ENCODE measurements at places on chromosomes 11 and 22. TPM values are rescaled to one million over a fixed set of nuclear protein-coding genes. Genes with fewer than 3 reads are reported as not detected.

SCN4B gene
- total RNA-seq = 0.13 TPM

PRR14L gene
- total RNA-seq = 47.5 TPM

MYEOV gene
- total RNA-seq = 14.4 TPM

LRRC55 gene
- not detected for total RNA-seq

IFITM10 gene
- 0.62 TPM for total RNA-seq

NPTXR gene
- total RNA-seq = 0.95 TPM

SESN3 gene
- 6.9 TPM for total RNA-seq

PRRG4 gene
- total RNA-seq = not detected

HOATZ gene
- total RNA-seq = not detected

LIF gene
- total RNA-seq = 0.35 TPM

SPI1 gene
- not detected for total RNA-seq

OR4A16 gene
- not detected for total RNA-seq

GLYATL2 gene
- total RNA-seq = not detected

IL10RA gene
- total RNA-seq = 0.14 TPM

SMIM38 gene
- total RNA-seq = not detected

OPCML gene
- total RNA-seq = not detected

APOBEC3B gene
- total RNA-seq = 13.6 TPM

BRMS1 gene
- total RNA-seq = 51.1 TPM

MYO7A gene
- total RNA-seq = 3.6 TPM

SOX6 gene
- 0.14 TPM for total RNA-seq

APBB1 gene
- 48.0 TPM for total RNA-seq

FXYD6 gene
- 1.9 TPM for total RNA-seq

VSIG2 gene
- total RNA-seq = 3.6 TPM

EEF1G gene
- total RNA-seq = 1,345 TPM

GAL3ST3 gene
- total RNA-seq = not detected

ADAMTS15 gene
- total RNA-seq = not detected

CACNA1I gene
- total RNA-seq = not detected

SIK2 gene
- total RNA-seq = 11.7 TPM

FGF3 gene
- total RNA-seq = not detected
